Vagina (tissue), 2 donors: ENCODE measurements at places on chromosomes 5 and 9.

DNA sequence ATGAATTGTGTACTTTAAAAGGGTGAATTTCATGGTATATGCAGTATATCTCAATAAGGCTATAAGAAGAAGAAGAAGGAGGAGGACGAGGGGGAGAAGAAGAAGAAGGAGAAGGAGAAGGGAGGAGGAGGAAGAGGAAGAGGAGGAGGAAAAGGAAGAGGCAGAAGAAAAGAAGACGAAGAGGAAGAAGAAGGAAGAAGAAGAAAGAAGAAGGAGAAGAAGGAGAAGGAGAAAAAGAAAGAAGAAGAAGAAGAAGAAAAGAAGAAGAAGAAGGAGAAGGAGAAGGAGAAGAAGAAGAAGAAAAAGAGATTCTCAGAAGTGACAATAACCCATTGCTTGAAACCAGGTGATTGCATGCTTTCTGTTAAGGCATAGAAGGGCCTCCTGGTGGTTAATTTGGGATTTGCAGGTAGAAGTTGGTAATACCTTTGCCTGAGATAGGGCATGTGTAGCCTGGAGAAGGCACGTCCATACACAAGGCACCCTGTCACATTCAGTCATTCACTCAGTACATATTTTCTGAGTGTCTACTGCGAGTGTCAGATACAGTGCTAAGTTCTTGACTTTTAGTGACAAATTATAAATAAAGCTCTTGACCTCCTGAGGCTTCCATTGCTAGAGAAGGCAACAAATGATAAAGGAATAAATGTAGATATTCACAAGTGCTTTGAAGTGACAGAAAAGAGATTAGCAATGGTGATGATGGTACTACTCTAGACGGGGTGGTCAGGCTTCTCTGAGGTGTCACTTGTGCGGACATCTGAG lies 231.3 kb downstream of the NPR3 start:
- no peaks in the 10 kb centered on the region for H3K27me3 ChIP-seq
- no peaks in the 10 kb centered on the region for H3K4me1 ChIP-seq
- no peak overlapping the region for H3K27ac ChIP-seq
- no peak overlapping the region for H3K4me3 ChIP-seq
- DNase-seq, result no peak
- no peaks in the 10 kb centered on the region for H3K36me3 ChIP-seq

DNA sequence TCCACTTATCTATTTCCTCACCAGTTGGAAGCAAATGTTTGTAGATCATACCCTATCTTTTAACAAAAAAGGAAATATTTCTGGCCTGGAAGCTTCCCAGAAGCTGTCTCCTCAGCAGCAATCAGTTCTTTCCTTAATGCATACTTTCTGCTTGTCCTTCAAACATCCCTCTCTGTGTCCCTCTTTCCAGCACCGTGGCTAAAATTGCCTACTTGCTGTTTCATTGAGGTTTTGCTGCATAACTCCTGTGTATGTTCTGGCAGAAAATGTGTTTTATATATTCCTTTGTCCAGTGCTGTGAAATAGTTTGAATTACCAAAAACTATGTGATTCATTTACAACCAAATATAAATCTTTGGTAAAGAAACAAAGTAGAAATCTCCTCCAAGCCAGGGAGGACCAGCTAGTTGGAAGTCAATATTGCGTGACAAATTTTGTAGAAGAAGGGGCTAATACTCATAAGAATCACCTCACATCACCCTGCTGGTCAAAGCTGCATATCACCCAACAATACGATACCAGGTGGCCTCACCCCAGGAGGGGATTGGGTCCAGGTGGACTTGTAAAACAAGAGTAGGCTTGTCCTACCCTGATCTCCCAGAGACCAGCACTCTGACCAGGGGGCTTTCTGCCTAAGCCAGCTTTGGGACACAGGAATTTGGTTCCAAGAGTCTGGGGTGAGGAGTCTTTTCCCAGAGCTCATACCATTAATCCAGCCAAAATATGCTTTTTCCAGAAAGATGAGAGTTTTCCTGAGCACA lies 198.4 kb upstream of the SNX2 start:
- no peaks in the 10 kb centered on the region for H3K36me3 ChIP-seq
- H3K27ac ChIP-seq, result no peak overlapping the region
- no peak overlapping the region for H3K4me3 ChIP-seq
- DNase-seq, result no peak
- H3K4me1 ChIP-seq, result no peaks in the 10 kb centered on the region

GRCh38 chr5:40410964-40411635 lies 268.6 kb upstream of the PTGER4 start:
- no peak overlapping the region for H3K4me3 ChIP-seq
- DNase-seq, result no peak
- no peaks in the 10 kb centered on the region for H3K36me3 ChIP-seq
- peaks cover 19% of the 10 kb centered on the region for H3K4me1 ChIP-seq
- H3K27ac ChIP-seq, result peak overlapping the region; percentile 16

- no peak for DNase-seq
- H3K4me1 ChIP-seq, result peaks cover 7% of the 10 kb centered on the region
- H3K36me3 ChIP-seq, result no peaks in the 10 kb centered on the region
- no peak overlapping the region for H3K4me3 ChIP-seq
- no peaks in the 10 kb centered on the region for H3K27me3 ChIP-seq
- H3K27ac ChIP-seq, result peak overlapping the region; percentile 57
These were observed 91.4 kb upstream of the RAI14 start for GRCh38 chr5:34564710-34565235.

DNA sequence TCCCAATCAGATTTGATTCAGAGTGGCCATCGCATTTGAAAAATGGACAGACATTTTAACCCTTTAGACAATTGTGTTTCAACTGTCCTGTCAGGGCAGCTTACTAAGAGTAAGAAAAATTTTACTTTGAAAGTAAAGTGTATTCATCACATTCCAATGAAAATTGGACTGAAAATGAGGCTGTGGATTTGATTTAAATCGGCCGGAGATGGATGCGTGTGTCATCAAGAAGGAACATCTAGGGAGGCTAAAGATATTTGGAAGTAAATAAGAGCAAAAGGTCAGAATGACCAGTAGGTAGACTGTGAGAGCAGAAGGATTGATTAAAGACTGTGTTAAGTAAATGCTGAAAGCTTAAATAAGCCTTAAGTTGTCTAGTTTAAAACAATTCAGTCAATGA lies 1.5 kb downstream of the ZCCHC7 start:
- peak overlapping the region; percentile 97 for H3K4me3 ChIP-seq
- peaks cover 5% of the 10 kb centered on the region for H3K36me3 ChIP-seq
- DNase-seq, result no peak
- H3K27ac ChIP-seq, result no peak overlapping the region
- peaks cover 32% of the 10 kb centered on the region for H3K4me1 ChIP-seq

- no peak overlapping the region for H3K27ac ChIP-seq
- H3K4me1 ChIP-seq, result peaks cover 80% of the 10 kb centered on the region
- H3K36me3 ChIP-seq, result no peaks in the 10 kb centered on the region
- H3K27me3 ChIP-seq, result no peaks in the 10 kb centered on the region
- no peak overlapping the region for H3K4me3 ChIP-seq
These were observed 7.2 kb downstream of the NACC2 start for GRCh38 chr9:136087741-136088480.

DNA sequence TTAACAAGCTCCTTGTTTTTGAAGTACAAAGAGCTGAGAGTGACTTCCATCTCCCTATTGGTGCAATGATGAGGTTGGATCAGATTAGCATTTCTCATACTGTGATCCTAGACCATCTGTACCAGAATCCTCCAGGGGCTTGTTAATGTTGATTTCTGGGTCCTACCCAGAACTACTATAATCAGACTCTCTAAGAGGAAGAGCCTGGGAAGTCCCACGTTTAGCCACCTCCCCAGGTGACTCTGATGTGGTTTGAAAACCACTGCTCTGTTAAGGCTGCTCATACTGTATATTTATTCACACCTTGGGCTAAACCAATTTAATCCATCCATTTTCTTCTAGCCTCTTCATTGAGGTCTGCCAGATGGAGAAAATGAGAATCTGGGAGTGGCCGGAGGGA lies 49.6 kb upstream of the SMIM32 start:
- no peak overlapping the region for H3K27ac ChIP-seq
- H3K4me3 ChIP-seq, result no peak overlapping the region
- no peaks in the 10 kb centered on the region for H3K4me1 ChIP-seq
- no peaks in the 10 kb centered on the region for H3K36me3 ChIP-seq
- no peak for DNase-seq

DNA sequence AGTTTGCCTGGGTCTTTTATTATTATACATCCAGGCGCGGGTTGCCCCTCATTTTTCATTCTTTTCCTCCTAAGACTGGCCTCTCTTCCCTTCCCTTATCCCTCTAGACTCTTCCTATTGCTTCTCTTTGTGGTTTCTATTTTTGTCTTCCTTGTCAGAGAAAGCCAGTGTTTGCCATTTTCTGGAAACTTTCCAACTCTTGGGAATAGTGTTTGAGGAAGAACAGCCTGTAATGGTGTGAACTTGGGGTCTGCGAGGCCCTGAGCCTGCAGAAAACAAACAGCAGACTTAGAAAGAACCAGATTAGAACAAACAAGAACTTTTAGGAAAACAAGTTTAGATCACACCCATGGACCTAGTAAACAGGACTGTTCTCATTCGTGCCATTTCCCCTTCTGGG lies 15.5 kb downstream of the PRKACG start:
- no peak overlapping the region for H3K27ac ChIP-seq
- H3K27me3 ChIP-seq, result no peaks in the 10 kb centered on the region
- no peaks in the 10 kb centered on the region for H3K4me1 ChIP-seq
- DNase-seq, result no peak
- H3K4me3 ChIP-seq, result no peak overlapping the region

DNA sequence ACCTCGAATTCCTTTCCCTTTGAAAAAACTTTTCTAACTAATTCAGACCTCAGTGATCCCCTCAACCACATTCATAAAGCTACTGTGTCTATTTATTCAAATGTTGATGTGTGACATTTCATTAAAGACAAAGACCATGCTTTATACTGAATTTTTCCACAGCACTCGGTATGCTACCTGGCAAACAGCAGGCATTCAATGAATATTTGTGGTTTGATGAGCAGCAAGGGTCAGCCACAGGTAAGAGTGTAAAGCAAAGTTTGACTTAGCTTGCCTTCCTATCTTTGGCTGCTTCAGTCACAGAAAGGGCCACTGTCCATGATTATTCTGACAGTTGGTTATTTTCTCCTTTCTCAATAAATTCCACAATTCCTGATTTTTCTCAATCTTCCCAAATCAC lies 5.1 kb upstream of the CDC42SE2 start:
- H3K27me3 ChIP-seq, result no peaks in the 10 kb centered on the region
- H3K4me1 ChIP-seq, result peaks cover 16% of the 10 kb centered on the region
- H3K4me3 ChIP-seq, result no peak overlapping the region
- H3K27ac ChIP-seq, result no peak overlapping the region
- DNase-seq, result no peak

DNA sequence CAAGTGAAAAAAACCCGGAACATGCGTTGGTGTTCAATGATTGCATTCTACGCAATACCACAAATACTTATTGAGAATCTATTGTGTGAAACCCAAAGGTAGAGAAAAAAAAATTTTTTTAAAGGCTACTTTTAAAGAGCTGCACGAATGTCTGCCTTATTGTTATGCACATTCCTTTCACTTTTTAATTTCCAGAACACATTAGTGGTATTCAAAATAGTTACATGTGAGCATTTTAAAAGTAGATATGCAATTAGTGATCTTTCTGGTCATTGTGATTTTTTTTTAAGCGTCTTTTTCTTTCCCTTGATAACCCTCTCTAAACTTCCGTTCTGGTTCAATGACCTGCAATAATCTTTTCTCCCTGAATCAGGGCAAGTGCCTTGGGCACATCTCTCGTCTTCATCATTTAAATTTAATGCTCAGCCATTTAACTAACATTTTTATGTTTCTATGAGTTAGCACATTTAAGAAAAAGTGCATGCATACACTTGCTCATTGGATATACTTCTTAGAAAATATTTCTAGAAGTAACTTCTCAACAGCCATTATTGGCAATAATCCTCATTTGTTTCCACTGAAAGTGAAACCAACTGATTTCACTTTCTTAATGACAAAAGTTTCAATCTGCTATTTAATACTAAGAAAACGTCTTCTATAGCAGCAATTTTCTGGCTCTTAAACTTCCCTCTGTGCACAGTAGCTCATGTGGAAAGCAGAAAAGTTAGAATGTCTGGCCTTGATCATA lies 80.3 kb downstream of the CDH6 start:
- no peaks in the 10 kb centered on the region for H3K36me3 ChIP-seq
- H3K27ac ChIP-seq, result peak overlapping the region; percentile 8
- DNase-seq, result no peak
- no peaks in the 10 kb centered on the region for H3K27me3 ChIP-seq
- H3K4me1 ChIP-seq, result no peaks in the 10 kb centered on the region

DNA sequence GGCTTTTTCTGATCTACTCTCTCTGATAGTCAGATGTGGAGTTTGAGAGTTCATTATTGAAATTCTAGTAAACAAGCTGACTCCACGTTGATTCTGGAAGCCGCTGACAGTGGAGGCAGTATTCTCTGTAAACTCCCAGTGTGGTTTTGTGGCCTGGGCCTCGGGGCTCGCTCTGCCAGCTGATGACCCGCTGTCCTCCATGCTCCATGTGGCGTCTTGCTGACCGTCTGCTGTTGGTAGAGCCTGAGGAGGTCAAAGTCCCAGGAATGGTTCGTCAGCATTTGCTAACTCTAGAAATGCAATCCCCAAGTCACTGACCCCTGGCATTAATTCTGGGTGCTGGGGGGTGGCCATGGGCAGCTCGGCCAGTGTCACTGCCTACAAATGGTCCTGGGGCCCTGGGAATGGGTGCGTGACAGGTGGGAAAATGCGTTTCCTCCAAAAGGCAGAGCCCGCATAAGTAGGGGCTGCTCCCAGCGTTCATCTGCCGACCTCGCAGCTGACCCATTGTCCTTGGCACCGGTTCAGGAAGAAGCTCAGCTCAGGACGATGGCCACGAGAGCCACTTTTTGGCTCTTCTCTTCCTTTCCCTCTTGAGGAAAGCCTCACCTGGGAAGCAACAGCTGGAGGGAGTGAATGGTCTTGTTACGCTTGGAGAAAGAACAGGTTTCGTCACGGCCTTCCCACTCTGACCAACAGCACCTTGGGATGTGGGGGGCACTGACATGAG lies 55.1 kb downstream of the MRPL36 start:
- DNase-seq, result no peak
- H3K27ac ChIP-seq, result no peak overlapping the region
- no peaks in the 10 kb centered on the region for H3K36me3 ChIP-seq
- H3K27me3 ChIP-seq, result no peaks in the 10 kb centered on the region
- no peak overlapping the region for H3K4me3 ChIP-seq
- no peaks in the 10 kb centered on the region for H3K4me1 ChIP-seq
